ENCODE measurements at places on chromosomes 1 and 21.

- DNase-seq, result no peak
Observed at GRCh38 chr1:185849014-185849413, 114.8 kb downstream of the HMCN1 start.

- DNase-seq, result no peak
Observed at GRCh38 chr1:8740034-8740449, 77.4 kb downstream of the RERE start.

GRCh38 chr1:185139246-185139645, 17.5 kb downstream of the TRMT1L start:
- DNase-seq, result no peak

DNA sequence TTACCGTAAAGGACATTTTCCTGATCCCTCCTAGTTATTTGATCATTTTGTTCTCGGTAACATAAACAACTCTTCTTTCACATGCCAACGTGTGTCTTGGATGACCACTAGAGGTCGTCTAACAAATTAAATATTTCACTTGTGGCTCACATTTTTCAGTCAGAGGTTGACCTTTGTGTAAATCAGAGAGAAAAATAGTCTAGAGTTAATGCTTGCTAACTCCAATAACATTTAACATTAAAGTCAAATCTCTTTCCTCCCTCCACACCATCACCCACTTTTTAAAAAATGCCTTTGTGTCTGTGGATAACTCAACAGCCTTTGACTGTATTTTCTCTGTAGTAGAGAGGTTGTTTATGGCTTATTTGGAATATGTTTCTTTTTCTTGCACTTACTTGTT, 220.5 kb upstream of the B3GALT2 start:
- no peak for DNase-seq

DNA sequence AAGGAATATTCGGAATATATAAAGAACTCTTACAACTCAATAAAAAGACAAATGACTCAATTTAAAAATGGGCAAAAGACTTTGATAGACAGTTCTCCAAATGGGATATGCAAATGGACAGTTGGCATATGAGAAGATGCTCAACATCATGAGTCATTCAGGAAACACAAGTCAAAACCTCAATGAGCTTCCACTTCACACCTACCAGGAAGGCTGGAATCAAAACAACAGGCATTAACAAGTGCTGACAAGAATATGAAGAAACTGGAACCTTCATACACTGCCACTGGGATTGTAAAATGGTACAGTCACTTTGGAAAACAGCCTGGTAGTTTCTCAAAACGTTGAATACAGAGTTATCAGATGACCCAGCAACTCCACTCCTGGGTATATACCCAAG, 17.2 kb downstream of the PGBD5 start:
- no peak for DNase-seq

DNA sequence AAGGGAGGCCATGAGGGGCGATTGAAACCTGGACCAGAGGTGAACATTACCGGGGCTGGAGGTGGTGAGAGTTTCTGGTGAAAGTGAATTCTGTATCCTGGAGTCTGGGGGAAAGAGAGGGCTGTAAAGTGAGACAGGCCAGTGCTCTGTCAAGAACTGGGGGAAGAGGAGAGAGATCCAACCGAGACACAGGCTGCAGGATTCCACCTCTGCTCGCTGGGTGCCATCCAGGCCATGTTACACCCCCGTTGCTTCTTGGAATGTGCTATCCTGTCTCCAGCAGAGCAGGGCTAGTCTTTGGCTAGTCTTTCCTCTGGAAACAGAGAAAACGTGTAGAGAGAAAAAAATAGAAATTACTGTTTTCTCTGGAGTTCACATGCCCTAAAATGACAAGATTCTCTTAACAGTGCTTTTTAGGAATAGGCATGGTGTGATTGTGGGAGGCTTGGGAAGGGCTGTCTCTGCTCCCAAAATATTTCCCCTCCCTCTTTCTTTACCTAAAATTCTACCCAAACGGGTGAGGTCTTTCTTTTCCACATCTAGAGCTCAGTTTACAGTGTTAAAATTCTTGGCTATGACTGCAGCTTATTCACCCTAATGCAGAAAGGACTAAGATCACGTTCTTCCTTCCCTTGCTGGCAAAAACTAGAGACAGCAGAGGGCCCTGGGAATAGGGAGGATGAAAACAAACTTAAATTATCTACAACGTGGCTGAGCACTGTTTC, 16.5 kb upstream of the OVAAL start:
- no peak for DNase-seq

DNA sequence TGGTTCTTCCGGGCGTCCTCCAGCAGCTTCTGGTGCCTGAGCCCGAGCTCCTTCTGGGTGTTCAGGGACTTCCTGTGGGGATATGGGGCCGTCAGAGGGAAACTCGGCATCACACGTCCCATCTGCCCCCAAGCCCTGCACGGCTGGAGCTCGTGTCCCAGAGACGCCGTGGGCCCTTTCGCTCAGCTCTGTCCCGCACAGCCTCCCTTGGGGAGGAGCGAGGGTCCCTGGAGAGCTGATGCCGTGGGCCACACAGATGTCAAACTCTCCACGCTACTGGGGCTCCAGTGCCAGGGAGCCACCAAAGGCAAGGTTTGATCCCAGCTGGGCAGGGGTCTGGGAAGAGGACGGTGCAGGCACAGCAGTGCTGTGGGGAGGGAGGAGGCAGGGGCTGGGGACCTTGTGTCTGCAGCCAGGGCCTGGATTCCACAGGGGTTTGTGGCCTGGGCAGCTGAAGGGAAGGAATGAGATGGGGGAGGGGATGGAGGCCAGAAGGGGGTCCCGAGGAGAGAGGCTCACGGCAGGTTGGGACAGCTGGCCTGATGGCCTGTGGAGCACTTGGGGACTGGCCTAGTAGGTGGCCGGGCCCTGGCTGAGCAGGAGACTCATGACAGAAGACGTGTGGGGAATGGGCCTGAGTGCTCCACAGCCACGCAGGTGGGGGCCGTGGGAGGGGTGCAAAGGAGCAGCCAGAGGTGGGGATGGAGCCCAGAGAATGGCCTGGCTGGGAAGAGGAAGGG, 30.4 kb downstream of the CFAP74 start:
- DNase-seq, result no peak

GRCh38 chr1:8423269-8423691, 105.4 kb downstream of the SLC45A1 start:
- DNase-seq, result no peak

DNA sequence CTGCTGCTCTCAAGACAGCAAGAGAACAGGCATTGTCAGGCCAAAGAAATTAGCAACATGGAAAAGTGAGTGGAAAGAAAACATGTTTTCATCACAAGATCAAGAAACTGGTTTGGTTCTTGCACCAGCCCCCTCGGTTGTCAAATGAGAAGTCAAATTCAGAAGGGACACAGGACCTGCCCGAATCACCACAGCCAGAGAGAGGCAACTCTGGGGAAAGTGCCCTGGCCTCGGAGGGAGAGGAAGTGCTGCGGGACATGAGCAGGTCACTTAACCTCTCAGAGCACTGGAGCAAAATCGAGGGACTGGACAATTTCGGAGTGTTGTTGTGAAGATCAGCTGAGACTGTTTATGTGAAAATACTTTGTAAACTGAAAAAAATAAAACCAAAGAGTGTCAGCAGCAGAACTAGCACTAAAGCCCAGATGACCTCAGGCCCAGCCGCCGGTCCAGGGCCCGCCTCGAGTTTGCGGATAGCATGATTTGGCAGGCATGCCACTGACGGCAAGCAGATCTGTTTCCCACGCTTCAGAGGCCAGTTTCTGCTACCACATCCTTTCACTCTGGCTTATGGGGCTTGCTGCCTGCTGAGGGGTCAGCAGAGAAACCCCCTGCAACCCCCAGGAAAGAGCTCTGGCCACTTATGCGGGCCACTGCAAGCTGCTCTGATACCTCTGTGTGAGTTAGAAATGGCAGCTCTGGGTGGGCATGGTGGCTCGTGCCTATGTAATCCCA, 32.1 kb downstream of the CD247 start:
- DNase-seq, result no peak

DNA sequence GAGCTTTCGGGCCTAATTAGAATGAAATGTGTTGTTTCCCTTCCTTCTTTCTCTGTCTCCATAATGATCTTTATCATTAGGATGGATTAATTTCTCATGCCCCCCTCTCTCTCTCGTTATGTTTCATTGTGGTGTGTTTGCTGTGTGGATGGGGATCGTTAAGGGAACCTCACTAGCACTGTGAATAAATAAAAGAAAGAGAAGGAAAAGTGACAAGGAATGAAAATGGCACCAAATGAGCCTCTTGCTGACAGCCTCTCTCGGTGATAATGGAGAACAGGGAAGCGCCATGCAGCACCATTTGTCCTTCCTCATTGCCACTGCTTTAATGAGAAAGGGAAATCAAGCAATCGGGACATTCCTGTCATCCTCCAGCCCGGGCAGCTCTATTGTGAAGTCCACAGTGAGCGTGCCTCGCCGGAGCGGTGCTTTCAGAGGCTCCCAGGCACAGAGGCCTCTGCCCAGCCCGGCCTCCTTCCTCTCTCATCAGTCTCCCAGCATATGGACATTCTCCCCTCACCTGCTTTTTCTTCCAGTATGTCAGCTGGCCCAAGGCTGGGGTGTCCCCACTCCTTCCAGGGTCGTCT, 265.7 kb upstream of the TMEM51 start:
- DNase-seq, result no peak

DNA sequence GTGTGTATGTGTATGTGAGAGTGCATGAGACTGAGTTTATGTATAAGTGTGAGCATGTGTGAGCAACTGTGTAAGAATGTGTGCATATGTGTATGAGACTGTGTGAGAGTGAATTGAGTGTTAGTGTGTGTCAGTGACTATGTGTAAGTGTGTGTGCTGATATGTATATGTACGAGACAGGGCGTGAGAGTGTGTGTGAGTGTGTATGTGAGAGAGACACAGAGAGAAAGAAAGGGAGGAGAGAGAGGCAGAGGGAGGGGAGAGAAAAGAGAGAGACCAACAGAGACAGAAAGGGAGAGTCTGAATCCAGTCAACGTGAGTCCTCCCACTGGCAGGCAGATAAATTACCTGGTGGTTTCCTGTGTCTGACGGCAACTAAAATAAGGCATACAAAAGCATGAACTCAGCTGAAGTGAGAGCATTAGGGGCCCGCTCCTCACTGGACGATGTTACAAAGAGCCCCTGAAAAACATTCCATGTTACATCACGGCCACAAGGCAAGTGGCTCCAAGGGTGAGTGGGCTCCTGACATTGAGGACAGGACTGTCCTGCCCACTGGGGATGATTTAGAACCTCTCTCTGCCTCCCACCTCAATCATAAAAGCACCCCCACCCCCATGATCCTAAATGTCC, 66.6 kb upstream of the TIAM1 start:
- DNase-seq, result no peak

DNA sequence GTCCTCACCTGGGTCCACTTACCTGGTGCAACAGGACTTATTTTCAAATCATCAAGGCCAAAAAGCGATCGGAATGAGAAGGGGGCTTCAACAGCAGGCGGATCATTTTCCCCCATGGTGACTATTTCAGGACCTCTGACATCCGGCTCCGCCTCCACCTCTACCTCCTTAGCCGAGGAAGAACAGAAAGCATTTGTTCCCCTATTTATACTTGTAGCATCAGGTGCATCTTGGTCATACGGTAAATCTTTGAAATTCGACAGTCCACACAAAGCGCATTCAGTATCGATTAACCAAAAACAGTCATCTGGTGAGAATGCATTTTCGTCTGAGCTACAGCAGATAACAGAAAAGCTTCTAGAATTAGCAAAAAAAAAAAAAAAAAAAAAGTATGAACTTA, 550 bp downstream of the TMPRSS3 start:
- DNase-seq, result no peak

DNA sequence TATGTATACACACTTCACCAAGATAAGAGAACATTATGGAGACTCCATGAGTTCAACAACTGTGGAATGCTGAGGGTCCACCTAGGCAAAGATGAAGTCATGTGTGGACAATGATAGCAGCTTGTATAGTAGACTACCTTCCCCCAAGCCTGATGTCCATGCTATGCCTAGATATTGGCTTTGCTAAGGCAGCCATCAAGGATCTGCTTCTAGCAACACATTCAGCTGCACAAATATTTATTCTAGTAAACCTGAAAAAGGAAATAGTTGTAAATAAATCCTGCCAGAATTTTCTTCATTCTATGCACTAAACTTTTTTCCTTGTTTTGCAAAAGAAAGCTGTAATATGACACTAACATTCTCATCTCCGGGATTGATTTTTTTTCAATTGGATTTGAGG, 7.0 kb upstream of the LPAR3 start:
- DNase-seq, result no peak

GRCh38 chr1:52502789-52503188, 50.1 kb downstream of the TUT4 start:
- DNase-seq, result no peak

DNA sequence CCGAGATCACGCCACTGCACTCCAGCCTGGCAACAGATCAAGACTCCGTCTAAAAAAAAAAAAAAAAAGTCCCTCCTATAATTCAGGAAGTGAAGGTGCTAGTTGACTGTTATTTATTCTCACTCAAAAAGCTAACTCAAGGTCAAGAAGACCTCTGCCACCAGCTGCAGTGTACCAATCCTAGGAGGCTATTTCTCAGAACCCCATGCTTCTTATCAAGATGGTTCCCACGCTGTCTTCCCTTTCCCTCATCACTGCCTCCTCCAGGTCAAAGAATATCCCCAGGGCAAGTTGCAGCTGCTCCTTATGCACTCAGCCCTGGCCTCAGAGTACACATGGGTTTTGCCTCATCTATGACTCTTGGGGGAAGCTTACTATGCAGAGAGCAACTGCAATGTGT, 53.6 kb downstream of the RERE start:
- DNase-seq, result no peak

DNA sequence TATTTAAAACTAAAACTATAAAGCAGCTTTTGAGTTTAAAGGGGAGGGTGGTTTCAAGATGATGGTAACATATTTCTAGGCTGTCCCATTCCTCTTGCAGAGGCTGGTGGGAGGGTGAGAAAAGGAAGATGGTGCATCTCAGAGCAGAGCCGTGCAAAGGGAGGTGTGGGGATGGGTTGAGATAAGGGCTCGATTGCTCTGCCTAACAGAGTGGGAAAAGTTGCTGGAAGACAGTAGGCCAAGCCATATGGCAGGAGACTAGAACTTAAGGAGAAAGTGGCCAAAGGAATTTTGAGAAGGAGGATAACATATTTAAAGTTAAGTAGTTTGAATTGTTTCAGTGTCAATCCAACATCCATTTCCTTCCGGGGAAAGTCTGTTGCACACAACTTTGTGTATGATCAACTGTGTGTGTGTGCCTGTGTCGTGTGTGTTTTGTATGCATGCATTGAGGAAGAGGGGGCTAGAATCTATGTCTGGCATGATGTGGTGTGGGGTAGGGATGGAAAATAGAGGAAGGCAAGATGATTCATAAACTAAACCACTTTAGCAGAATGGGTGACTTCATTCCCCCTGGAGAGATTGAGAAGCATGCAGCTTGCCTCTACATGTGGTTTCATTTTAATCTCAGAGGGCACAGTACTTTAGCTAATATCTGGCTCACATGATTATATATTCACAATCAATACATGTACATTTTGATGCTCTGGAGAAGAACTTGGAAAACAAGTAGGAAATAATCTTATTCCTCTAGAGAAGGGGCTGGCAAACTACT, 145.0 kb upstream of the DNAH14 start:
- no peak for DNase-seq

- DNase-seq, result no peak
Observed at GRCh38 chr1:177091040-177091439, 73.5 kb downstream of the ASTN1 start.

- no peak for DNase-seq
Observed at GRCh38 chr21:36310016-36310415, 10.0 kb upstream of the MORC3 start.

GRCh38 chr1:20442920-20443625, 42.9 kb downstream of the CAMK2N1 start:
- no peak for DNase-seq

All from NCI-H187 (cell line).